ENCODE measurements at places on chromosomes 13 and 19. TPM values are rescaled to one million over a fixed set of nuclear protein-coding genes. Genes with fewer than 3 reads are reported as not detected.

The HNRNPA1L2 gene
- polyA plus RNA-seq = 1.5 TPM

The FXYD7 gene
- polyA plus RNA-seq = not detected

The SHISA2 gene
- polyA plus RNA-seq = not detected

The NBEA gene
- 0.08 TPM for polyA plus RNA-seq

The RAB3A gene
- 0.56 TPM for polyA plus RNA-seq

The OR7A5 gene
- not detected for polyA plus RNA-seq

The TEAD2 gene
- polyA plus RNA-seq = not detected

The UGGT2 gene
- 6.3 TPM for polyA plus RNA-seq

The ZNF568 gene
- polyA plus RNA-seq = 1.0 TPM

GRCh38 chr19:990119-990571 lies 6.0 kb downstream of the WDR18 start:
- H3K4me1 ChIP-seq = no peaks in the 10 kb centered on the region
- no peaks in the 10 kb centered on the region for H3K27me3 ChIP-seq
- H3K27ac ChIP-seq = no peak overlapping the region
- DNase-seq = no peak
- no peak overlapping the region for H3K4me3 ChIP-seq
- H3K36me3 ChIP-seq = peaks cover 28% of the 10 kb centered on the region

GRCh38 chr13:99370481-99371275 lies 63.5 kb upstream of the GPR183 start:
- DNase-seq = no peak
- peaks cover 60% of the 10 kb centered on the region for H3K36me3 ChIP-seq
- no peak overlapping the region for H3K27ac ChIP-seq
- no peak overlapping the region for H3K4me3 ChIP-seq
- H3K27me3 ChIP-seq = no peaks in the 10 kb centered on the region
- H3K4me1 ChIP-seq = peaks cover 21% of the 10 kb centered on the region

DNA sequence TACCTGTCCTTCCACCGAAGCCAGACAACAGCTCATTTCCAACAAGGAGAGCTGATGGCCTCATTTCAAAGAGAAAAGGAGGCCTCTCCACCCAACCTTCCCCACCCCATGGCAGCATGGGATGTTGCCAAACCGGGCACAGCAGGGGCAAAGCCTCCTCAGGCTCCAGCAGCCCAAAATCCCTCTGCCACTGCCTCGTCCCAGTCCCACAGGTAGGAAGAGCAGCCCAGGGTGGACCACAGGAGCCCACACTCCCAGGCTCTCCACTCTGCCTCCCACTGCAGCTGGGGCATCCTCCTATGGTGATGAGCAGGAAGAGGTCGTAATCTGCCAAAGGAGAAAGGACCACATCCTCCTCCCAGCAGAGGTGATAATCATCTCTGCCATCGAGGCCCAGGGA lies 50.9 kb downstream of the PEPD start:
- H3K27ac ChIP-seq = no peak overlapping the region
- no peak overlapping the region for H3K4me3 ChIP-seq
- no peaks in the 10 kb centered on the region for H3K4me1 ChIP-seq
- no peak for DNase-seq
- H3K36me3 ChIP-seq = no peaks in the 10 kb centered on the region

DNA sequence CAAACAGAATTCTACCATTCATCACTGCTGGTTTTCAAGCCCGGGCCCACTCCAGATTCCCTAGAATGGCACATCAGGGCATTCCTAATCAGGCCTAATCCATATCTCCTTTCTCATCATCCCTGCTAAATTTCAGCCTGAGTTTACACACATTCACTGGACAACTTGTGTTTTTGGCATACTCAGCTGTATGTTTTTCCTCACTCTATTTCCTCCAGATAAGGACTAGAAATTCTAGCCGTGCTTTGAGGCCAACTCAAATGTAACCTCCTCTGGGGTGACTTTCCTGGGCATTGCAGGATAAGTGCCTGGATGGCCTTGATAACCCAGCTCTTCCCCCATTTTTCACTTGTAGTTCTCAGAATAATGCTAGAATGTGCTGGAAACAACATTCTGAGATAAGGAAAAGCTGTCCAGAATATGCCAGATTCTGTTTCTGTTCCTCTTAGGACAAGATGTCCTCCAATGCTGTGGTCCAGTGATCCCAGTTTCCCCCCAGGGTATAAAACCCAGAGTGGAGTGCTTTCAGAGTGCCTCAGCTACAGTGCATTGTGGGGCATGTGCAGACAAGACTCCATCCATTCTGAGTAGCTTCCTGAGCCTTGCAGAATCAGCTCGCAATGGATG lies 66.9 kb upstream of the CLDN10 start:
- no peaks in the 10 kb centered on the region for H3K36me3 ChIP-seq
- no peaks in the 10 kb centered on the region for H3K27me3 ChIP-seq
- no peak for DNase-seq
- no peak overlapping the region for H3K4me3 ChIP-seq

- H3K36me3 ChIP-seq = no peaks in the 10 kb centered on the region
- no peaks in the 10 kb centered on the region for H3K27me3 ChIP-seq
- no peak overlapping the region for H3K4me3 ChIP-seq
- no peak overlapping the region for H3K27ac ChIP-seq
Observed at GRCh38 chr13:73717632-73718031, 416.6 kb downstream of the KLF12 start.

DNA sequence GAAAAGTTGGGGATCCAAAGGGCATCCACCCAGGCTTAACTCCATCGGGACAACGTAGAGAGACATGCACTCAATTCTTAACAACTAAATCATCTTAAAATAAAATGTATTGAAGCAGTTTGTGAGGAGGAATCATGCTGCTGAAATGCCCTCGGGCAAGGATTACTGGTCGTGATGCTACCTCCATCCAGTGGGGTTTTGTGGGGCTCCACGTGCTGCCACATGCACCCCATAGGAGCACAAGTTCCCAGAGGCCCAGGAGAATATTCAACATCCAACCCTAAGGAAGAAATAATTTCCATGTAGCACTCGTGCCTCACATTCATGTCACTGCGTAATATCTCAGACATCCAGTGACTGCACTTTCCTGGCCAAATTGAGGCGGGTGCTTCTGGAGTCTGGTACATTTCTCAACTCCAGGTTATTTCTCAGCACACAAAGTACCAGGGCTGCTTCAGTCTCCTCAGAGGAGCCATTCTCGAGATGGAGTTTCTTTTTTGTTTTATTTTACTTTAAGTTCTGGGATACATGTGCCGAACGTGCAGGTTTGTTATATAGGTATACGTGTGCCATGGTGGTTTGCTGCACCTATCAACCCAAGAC lies 429.8 kb downstream of the FOXO1 start:
- DNase-seq = no peak
- H3K4me1 ChIP-seq = no peaks in the 10 kb centered on the region
- H3K36me3 ChIP-seq = no peaks in the 10 kb centered on the region
- H3K27me3 ChIP-seq = no peaks in the 10 kb centered on the region
- H3K27ac ChIP-seq = no peak overlapping the region

GRCh38 chr13:64410276-64411053 lies 2819.7 kb downstream of the PCDH9 start:
- no peaks in the 10 kb centered on the region for H3K27me3 ChIP-seq
- no peaks in the 10 kb centered on the region for H3K4me1 ChIP-seq
- no peaks in the 10 kb centered on the region for H3K36me3 ChIP-seq
- no peak for DNase-seq

GRCh38 chr19:18161636-18162002 lies 8.7 kb downstream of the PIK3R2 start:
- DNase-seq = no peak
- H3K4me3 ChIP-seq = no peak overlapping the region
- H3K27ac ChIP-seq = no peak overlapping the region
- H3K36me3 ChIP-seq = peaks cover 25% of the 10 kb centered on the region

- H3K36me3 ChIP-seq = peaks cover 61% of the 10 kb centered on the region
- DNase-seq = peak; percentile 81
- H3K4me3 ChIP-seq = no peak overlapping the region
- H3K4me1 ChIP-seq = peaks cover 23% of the 10 kb centered on the region
- no peaks in the 10 kb centered on the region for H3K27me3 ChIP-seq
Observed at GRCh38 chr19:47363758-47364531, 14.8 kb downstream of the DHX34 start.

GRCh38 chr13:37968555-37968954 lies 99.0 kb upstream of the TRPC4 start:
- no peaks in the 10 kb centered on the region for H3K27me3 ChIP-seq
- H3K4me1 ChIP-seq = no peaks in the 10 kb centered on the region
- no peaks in the 10 kb centered on the region for H3K36me3 ChIP-seq
- no peak overlapping the region for H3K27ac ChIP-seq

- DNase-seq = peak; percentile 53
- no peaks in the 10 kb centered on the region for H3K36me3 ChIP-seq
- H3K4me3 ChIP-seq = no peak overlapping the region
- peak overlapping the region; percentile 5 for H3K27ac ChIP-seq
- H3K4me1 ChIP-seq = peaks cover 10% of the 10 kb centered on the region
Observed at GRCh38 chr19:2567580-2567979, 91.7 kb downstream of the GADD45B start.
